ENCODE measurements at places on chromosomes 2 and 18.

- DNase-seq, result no peak
Observed at GRCh38 chr18:78517973-78518372, 461.6 kb upstream of the SALL3 start.

- DNase-seq, result no peak
Observed at GRCh38 chr2:96527286-96528005, 9.1 kb upstream of the ARID5A start.

GRCh38 chr2:18362696-18363095, 197.8 kb downstream of the RDH14 start:
- peak; percentile 92 for DNase-seq

- no peak for DNase-seq
Observed at GRCh38 chr2:207255565-207256470, 90.1 kb upstream of the KLF7 start.

DNA sequence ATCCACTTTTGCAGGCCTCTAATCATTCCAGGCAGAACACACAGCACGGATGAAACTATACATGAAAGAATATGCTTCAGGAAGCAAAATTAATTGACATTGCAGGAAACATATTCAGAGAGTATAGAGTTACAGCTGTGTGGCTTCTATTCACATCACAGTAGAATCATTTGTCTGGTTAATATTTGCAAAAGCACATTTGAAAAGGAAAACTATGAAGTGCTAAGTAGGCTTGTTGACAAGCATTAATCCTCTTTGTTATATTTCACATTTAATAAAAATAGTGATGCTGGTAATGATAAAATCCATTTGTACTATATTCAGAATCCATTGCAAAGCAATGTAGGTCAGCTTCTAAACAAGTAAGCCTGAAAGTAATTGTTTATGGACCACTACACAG, 32.2 kb upstream of the PIK3C3 start:
- no peak for DNase-seq

DNA sequence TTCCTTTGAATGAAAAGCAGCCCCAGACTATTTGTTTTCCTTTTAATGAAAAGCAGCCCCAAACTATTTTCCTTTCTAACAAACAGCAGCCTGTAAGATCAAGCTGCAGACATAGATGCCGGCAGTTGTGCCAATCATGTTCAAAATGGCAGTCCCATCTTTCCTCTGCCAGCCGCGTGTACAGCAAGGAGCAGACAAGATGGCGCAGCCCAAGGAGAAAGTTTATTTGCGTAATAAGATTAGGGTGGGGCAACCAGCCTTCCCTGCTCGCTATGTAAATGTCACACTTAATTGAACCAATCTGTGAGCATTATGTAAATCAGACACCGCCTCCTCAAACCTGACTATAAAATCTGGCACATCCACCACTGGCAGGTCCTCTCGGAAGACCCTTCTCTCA, 226.0 kb downstream of the TGIF1 start:
- no peak for DNase-seq

- DNase-seq, result peak; percentile 6
Observed at GRCh38 chr2:54904836-54905235, 145.4 kb downstream of the RTN4 start.

DNA sequence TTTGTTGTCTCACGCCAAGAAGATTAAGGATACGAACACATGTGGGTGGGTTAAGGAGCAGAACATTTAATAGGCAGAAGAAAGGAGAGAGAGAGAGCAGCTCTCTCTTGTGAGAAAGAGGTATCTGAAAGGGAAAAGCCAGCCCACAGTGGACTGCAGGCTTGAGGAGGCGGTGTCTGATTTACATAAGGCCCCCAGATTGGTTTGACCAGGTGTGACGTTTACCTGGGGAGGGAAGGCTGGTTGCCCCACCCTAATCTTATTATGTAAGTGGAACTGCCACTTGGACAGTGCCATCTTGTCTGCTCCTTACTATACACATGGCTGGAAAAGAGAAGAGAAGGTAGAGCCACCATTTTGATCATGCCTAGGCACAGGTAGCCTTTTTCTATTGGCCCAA, 189.2 kb downstream of the NCK2 start:
- no peak for DNase-seq

DNA sequence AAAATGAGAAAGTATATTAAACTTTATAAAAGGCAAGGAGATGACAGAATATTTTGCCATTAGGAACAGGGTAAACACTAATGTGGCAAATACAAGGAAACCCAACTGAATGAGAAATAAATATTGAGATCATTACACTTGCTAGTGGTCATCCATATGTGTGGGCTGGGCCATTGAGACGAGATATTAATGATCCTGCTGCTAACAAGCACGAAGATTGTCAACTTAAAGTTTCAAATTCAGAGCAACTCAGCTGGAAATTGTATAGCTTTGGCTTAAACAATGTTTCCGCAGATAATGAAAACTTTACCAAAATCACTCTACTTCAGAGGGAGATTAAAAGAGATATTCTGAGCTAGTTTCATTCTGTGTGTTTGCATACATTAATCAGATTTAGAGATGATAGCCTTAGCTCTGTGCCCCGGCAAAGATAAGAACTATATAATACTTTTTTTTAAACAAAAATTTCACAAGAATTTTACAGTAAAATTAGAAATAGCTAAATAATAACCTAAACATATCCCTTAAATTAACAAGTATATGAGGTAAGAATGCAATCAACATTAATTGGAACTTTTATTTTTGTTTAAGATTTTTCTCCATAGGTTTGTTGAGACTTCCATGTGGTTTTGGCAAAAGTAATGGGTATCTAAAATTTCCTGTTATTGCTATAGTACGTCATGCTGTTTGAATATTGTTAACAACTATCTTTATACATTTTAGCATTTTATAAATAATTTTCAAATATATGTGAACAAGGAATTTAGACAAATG, 40.0 kb downstream of the FN1 start:
- no peak for DNase-seq

GRCh38 chr18:45637546-45638327, 22.5 kb downstream of the SLC14A2 start:
- no peak for DNase-seq

- DNase-seq, result peak; percentile 55
Observed at GRCh38 chr2:200585730-200586643, at the start of gene AOX1. Gene AOX1 (plus strand): TSS chr2:200586014. CDS start chr2:200586109, 95 bp downstream.

- DNase-seq, result peak; percentile 97
Observed at GRCh38 chr2:20611077-20611843, 39.6 kb downstream of the HS1BP3 start.

DNA sequence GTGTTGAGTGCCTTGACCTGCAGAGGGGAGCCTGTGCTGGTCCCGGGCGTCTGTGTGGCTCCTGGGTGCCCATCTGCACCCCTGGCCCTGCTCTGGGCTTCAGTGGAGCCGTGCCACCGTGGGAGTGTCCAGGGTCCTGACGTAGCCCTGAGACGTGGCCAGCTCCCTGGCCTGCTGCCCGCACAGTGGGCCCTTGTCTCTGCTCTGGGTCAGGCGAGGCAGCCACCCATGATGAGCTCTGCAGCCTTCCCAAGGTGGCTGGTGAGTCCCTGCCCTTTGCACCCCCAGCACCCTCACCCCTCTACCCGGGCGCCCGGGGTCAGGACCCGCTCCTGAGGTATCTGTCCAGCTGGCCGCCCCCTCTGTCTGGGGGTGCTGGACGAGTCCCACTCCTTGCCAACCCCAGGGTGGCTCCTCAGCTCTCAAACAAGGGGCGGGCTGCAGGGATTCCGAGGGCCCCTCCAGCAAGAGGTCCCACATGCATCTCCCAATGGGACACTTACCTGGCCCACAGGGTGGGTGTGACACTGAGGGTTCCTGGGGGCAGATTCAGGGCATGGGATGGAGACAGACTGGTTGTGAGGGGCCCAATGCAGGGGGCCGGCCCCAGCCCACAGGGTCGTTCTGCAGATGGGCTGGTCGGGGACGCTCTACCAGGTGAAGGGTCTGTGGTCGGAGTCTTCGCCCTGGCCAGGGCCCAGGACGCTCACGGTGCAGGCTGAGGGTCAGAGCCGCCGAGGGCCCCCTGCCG, 2.4 kb downstream of the NEU4 start:
- DNase-seq, result no peak

GRCh38 chr18:51390702-51391101, 193.2 kb upstream of the MEX3C start:
- DNase-seq, result no peak

GRCh38 chr2:45911538-45911937, 260.1 kb downstream of the PRKCE start:
- no peak for DNase-seq

- no peak for DNase-seq
Observed at GRCh38 chr2:109527846-109528705, 85.7 kb downstream of the SEPTIN10 start.

DNA sequence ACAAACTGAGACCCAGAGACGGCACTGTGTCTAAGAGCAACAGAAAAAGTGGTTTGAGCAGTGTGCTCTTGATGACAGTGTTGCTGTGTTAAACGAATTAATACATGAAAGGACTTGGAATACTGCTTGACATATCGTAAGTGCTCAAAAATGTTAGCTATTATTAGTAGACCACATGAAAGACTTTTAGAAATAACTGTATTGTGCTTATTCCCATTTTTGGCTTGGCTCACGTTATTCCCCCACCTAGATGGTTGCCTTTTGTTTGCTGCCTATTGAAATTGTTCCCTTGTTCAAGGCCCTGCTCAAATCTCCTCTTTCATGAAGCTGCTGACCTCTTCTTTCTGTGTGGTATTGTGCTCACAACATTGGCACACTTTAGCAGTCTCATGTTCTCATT, 27.8 kb upstream of the C2orf74 start:
- peak; percentile 15 for DNase-seq

DNA sequence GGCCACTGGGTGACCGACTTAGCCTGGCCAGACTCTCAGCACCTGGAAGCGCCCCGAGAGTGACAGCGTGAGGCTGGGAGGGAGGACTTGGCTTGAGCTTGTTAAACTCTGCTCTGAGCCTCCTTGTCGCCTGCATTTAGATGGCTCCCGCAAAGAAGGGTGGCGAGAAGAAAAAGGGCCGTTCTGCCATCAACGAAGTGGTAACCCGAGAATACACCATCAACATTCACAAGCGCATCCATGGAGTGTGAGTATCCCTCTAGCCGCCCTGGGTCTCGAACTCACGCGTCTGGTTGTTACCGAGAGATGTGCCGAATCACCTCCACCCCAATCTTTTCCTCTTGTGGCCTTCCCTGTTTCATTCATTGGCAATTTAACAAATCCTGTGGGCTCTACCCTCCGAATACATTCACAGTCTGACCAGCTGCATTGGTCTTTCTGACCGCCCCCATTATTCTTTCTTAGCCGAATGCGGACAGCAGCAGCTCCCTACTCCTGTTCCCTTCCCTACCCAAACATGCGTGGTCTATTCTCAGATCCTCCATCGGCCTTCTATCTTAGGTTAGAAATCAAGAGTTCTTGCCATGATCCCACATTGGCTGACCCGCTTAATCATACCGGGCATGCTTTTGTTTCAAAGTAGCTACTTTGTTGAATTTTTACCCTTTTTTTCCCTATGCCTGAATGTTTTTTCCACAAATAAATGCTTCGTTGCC, 631 bp downstream of the RPL31 start:
- DNase-seq, result peak; percentile 16

DNA sequence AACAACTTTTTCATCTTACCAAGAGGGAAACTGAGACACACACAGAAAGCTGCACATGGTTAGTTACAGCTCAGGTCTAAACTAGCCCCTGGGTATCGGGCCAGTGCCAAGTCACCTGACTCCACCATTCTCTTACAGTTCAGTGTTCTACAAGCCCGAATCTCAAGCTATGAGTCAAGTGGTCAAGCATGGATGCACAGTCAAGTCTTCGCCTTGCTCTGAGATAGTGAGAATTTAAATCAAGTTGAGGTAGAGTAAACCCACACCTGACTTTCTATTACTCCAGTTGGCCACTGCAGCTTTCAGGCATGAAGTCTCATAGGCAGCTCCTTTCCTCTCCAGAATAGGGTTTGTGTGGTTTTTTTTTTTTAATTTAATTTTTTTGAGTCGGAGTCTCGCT, 34.5 kb upstream of the ARL5A start:
- no peak for DNase-seq

- no peak for DNase-seq
Observed at GRCh38 chr2:33344230-33344629, 132.2 kb upstream of the RASGRP3 start.

DNA sequence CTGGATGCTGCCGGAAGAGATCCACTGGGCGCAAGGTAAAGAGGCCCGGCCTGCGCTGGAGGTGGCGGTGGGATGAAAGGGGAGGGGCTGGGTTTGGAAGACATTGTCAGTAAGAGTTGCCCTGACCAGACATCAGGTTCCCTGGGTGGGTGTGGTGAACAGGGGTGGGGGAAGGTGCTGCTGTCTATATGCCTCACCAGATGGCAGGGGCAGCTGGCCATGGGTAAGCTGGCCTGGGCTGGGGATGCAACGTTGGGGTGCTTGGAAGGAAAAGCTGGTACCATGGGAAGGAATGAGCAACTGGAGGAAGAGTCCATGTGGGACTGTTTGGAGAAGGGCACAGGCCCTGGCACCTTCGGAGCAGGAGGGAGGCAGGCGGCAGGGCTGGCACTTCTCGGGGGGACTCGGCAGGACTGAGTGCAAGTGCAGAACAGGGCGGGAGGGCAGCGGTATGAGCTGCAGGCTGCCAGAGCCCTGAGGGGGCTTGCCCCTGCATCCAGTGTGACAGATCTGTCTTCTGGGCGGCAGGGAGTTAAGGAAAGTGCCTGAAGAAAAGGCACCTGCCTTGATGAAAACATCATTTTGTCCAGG, 146.4 kb downstream of the DYSF start:
- DNase-seq, result no peak

DNA sequence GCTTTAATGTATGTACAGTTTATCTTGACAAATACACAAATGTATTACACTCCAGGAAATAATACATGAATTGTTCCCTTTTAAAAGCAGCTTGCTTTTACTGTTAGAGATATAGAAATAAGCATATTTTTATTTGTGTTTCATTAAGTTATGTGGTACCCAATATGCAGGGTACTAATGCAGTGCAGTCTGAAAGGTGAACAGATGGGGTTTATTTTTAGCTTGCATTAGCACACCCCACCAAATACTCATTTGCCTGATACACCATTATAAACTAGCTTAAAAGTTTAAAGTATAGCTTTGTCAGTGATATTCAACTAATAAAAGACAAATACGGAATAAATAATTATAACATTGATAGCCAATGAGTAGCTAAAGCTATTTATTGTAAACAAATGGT, 394.7 kb upstream of the ZNF804A start:
- no peak for DNase-seq

GRCh38 chr18:61653823-61654551, 238.8 kb downstream of the RNF152 start:
- DNase-seq, result no peak

DNA sequence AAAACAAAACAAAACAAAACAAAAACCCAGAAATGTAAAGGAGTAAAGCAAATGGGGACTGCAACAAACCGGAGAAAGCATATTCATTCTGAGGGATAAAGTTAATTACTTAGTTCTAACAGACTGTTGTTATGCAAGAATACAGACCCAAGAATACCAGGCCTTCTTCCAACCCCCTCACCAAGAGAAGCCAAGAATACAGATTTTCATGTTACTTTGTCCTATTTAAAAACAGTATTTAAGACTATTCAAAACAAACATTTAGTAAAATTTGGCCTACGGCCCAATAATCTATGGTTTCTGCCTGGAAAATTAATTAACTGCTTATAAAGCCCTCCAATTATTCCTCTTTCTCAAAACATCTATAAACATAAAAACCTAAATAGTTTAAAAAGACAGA, 91.4 kb downstream of the USP34 start:
- DNase-seq, result no peak

GRCh38 chr2:48607307-48608014, 10.2 kb upstream of the GTF2A1L start:
- DNase-seq, result peak; percentile 19

Data from astrocyte of the spinal cord (primary cell).